Stimulated activated CD4-positive, alpha-beta T cell treated with anti-CD3 and anti-CD28 coated beads, Interleukin-4, amount 100 ng/mL, for 4 hours (primary cell): ENCODE measurements at places on chromosomes 4 and X.

DNA sequence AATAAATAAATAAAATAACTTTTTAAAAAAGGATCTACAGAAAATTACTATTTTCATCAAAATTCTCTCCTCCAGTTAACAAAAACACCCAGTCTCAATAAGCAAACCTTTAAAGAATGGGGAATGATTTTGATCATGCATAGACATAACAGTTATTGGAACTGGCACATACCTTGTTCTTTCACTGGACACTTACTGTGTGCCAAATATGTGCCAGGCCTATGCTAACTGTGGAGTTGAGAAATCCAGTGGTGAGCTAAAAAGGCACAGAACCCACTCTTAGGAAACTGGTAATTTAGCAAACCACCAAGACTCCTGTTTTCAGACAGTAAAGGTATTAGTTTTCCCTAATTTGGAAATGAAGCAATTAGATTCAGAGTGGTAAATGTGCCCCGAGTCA is 39.1 kb downstream of the CLOCK start:
- no peak for DNase-seq

DNA sequence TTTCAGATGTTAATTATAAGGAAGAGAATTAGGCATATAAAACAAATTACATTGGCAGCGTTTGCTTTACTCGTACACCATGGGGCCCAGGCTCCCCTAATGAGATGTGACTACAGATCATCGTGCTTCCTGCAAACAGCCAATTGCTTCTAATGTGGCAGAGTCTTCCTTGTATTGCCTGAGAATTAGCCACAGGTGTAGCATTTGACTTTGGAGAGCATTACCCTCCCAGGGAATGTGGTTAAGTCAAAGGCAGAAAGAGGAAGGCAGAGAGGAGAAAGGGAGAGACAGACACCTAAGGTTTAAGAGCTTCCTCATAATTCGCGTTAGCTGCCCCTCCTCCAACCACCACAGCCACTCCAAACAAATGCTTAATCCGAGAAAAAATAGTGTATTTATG is 97.0 kb downstream of the MID1IP1 start:
- no peak for DNase-seq

DNA sequence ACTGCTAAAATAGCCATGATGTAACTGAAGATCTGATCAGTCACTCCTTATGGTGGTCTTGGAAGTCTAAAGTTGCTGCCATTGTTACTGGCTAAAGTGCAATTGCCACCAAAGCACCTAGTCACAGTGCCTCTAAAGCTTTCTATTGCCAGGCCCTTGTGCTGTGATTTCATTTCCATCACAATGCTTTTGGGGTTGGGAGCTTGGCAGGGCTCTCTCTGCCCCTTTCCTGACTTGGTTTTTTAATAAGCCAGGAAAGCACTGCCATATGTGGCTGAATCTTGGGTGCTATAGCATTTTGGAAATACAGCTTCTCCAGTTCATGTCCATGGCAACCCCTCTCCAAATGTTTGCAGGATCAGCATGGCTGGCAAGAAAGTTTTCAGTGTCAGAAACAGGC is 1712.4 kb upstream of the TENM3 start:
- DNase-seq: no peak

DNA sequence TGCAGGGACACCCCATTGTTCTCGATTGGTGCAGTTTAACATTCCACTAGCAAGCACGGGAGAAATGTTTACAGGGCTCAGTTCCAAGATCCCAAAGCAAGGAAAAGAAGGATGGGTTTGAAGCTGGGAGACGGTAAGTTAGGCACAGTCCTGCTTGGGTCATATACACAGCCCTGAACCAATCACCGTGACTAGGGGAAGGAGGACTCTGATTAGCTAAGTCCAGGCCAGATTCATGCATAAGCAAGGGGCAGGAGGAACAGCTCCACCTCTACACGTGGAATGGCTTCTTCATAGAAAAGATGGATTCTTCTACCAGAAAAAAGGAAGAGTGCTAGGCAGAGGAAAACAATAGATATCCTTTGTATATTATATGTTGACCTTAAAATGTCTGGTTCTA is 11.0 kb upstream of the EXOC1L start:
- DNase-seq: no peak

- peak; percentile 15 for DNase-seq
These were observed 2.0 kb upstream of the SPP1 start for GRCh38 chr4:87973283-87974169.

DNA sequence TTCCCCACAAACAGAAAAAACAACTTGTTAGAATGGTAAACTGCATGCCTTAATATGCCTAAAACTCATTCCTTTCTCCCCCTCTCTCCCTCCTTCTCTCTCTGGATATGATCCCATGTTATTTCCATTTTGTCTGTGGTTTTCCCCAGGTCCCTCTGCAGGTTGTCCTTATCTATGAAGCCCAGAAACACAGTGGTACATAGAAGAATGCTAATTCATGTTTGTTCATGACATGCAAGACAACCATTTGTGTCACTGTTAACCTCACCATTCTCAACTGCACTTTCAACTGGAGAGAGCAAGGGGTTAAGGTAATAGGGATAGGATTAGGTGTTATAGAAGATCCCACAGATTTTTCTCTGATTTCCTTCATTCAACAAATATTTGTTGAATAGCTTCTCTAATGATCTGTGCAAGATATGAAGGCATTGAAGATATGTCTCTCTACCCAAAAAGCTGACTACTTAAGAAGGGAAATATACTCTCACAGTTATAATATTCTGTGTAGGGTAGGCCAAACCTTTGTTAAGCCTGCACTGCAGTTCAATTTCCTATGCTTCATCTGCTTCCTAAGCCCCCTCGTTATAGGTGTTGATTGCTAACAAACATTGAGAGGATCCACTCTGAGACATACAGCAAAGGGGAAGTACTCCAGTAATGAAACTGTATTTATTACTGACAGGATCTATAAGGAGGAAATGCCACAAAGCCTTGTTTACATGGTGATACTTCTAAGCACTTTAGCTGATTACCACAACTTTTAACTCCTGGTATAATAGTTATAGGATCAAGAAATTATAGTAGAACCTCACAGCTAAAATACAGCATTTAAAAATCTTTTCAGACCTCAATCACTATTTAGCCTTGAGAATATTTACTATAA is 96.1 kb downstream of the FRYL start:
- no peak for DNase-seq

DNA sequence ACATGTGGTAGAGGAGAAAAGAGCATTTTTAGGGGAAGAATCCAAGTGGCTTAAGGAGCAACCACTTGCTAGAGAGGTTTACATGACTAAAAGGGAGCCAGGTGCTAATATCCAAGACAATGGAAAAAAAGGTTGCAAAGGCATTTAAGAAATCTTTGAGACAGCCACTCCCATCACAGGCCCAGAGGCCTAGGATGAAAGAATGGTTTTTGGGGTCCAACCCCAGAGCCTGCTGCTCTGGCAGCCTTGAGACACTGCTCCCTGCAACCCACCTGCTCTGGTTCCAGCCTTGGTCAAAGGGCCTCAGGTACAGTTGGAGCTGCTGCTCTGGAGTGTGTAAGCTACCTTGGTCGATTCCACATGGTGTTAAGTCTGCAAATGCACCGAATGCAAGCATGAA is 84.1 kb upstream of the FREM3 start:
- DNase-seq: no peak

GRCh38 chr4:153929675-153930074 is 140.8 kb upstream of the SFRP2 start:
- no peak for DNase-seq

- no peak for DNase-seq
These were observed 1100.0 kb upstream of the SLIT2 start for GRCh38 chr4:19151684-19152083.

DNA sequence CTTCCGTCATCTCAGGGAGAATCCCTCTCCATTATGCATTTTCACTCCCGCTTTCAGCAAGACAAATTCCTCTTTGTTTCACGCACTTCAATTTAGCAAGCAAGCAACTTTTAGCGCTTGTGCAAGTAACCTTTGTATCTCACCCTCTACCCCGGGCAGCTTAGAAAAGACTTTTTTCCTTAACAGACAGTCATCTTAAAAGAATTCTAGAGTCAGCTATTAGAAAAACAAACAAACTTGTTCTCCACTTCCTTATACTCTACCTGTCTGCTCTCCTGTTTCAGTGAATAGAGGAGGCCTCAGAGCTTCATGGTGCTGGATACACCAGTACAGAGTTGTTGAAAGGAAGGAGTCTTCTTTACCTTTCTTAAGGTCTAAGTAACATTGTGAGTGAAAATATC is 12.1 kb downstream of the TIGD2 start:
- no peak for DNase-seq

- no peak for DNase-seq
These were observed 1668.1 kb upstream of the AGA start for GRCh38 chr4:179110356-179110755.

DNA sequence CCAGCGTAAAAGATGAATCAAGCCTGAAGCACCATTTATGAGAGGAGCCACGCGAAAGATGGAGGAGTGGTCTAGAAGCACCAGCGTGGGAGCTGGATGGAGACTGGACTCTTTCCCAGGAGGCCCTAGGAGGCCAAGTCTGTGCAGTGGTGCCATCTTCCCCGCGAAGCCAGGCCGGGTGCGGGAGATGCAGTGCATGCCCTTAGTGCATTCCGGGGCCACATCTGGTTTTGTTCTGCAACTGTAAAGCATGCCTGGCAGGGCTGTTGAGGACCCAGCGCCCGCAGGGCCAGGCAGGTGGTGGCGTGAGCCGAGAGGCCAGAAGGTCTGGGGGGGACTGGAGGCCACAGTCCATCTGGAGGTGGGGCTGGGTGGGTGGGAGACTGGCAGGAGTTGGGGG is 78.6 kb upstream of the ADRA2C start:
- DNase-seq: no peak

- DNase-seq: no peak
These were observed 2.9 kb downstream of the CHST7 start for GRCh38 chrX:46576458-46576857.

DNA sequence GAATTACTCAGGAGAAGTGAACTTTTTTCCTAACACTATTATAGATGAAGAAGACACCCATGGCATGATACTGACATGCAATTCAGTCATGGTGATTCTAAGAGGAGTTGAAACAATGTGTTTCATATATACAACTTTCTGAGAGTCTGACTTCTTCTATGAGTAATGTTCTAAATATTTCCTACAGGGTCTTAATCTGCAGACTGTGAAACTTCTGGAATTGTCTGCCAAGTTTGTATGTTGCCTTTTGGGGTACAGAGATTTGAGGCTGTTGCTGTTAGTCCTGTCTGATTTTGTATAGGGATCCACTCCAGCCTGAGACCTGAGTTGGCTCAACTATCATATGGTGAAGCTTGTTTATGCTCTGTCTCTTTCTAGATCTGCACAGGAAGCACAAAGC is 160.6 kb upstream of the GATB start:
- no peak for DNase-seq

- no peak for DNase-seq
These were observed 53.1 kb downstream of the ARHGEF38 start for GRCh38 chr4:105605493-105605892.

DNA sequence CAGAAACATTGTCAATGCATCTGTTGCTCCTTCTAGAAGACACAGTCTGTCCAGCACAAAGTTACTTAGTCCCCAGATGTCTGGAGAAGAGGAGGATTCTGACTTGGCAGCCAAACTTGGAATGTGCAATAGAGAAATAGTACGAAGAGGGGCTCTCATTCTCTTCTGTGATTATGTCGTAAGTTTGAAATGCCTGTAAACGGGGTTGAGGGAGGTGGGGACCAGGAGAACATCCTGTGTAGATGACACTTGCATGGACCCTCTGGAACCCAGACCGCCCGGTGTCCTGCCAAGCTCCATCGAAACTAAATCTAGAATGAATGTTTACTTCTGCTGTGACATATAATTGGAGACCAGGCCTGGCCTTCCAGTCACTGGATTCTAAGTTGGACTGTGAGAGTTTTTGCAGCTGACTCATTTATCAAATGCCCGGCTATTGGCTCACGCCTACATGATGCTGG is 45.0 kb upstream of the MSANTD1 start:
- no peak for DNase-seq

DNA sequence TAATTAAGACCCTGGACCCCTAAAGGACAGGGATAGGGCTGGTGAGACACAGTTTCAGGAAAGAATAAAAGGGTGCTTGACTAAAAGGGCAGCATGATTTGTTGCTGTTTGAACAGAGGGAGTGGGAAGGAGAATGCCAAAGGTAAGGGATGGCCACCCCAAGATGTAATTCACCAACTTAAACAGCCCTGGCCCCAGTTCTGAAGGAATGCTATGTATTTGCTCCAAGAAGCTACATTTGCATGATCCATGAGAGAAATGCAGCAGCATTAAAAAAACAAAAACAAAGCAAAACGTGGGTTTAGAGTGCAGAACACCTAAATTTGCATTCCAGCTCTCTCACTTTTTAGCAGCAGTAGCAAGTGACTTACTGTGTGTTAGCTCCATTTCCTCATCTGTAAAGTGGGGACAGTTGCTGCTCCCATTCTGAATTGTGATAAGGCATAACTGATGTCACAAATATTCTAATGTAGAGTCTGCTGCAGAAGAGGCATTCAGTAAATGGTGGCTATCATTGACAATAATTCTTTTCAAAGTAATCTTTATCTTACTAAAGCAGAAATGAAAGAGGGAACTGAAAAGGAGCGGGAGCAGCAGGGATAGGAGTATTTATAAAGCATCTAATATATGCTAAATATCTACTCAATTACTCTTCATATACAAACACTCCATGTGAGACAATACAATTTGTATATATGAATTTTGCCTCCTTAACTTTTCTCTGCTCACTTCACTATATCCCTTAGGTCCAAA is 115.8 kb downstream of the PPARGC1A start:
- no peak for DNase-seq

DNA sequence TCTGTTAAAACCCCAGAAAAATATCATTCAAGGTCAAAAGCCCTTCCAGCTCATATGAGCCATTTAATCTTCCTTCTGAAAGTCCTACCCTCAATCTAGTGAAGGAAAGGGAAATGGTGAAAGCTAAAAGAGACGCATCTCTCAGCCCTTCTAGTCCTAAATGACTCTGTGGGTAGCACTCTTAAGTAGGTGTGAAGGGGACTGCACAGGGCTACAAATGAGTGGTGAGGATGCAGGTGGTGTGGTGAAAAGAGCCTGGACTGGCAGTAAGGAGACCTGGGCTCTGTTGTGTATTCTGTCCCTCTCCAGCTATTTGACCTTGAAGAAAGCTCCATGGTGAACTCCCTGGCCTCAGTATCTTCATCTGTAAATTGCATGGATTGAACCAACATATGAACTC is 671.8 kb upstream of the DIPK2B start:
- no peak for DNase-seq

DNA sequence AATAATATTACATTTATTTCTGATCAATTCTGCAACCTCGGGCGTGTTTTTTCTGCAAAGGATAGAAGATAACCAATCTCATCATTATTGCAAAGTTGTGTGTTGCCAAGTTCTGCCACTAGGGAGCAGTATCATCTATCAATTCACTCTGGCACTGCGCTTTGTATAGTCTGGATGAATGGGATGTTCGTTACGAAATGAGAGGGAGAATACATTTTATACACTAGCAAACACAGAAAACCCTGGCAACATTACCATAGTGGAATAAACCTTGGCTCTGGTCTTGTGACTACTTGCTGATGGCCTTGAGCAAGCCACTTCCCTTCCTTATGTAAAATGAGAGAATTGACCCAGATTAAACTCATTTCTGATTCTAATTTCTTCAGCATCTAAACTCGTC is 97.5 kb upstream of the ZNF518B start:
- peak; percentile 16 for DNase-seq
